Activated CD8-positive, alpha-beta T cell treated with anti-CD3 and anti-CD28 coated beads, Interleukin-2, amount 10 ng/mL, durations not matched to agents 7 days and 5 days (primary cell): ENCODE measurements at places on chromosomes 12 and 14. TPM values are rescaled to one million over a fixed set of nuclear protein-coding genes. Genes with fewer than 3 reads are reported as not detected.

Gene A2M
- not detected for total RNA-seq

Gene KRT83
- not detected for total RNA-seq

GRCh38 chr14:81311141-81311540 is 89.0 kb downstream of the STON2 start:
- H3K27me3 ChIP-seq: peaks cover 2% of the 10 kb centered on the region
- no peaks in the 10 kb centered on the region for H3K36me3 ChIP-seq
- DNase-seq: no peak
- H3K27ac ChIP-seq: no peak overlapping the region
- H3K4me1 ChIP-seq: no peaks in the 10 kb centered on the region

Gene LYZ
- not detected for total RNA-seq

DNA sequence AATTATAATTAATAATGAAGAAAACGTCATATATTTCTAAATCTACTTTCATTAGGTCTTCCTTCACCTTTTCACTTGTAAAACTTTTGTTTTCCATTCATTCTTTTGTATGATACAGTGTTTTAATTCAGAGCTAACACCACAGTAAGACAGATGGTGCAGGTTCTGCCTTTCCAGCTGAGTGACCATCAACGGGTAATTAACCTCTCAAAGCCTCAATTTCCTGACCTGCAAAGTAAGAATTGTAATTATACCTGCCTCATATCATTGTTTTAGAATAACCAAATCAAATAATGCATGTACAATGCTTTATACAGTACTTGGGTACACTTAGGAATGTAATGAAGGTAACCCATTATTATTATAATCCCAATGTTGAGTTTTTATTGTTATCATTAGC is 157.6 kb downstream of the FOXA1 start:
- no peak for DNase-seq
- no peak overlapping the region for H3K27ac ChIP-seq
- H3K4me3 ChIP-seq: no peak overlapping the region
- no peaks in the 10 kb centered on the region for H3K27me3 ChIP-seq
- H3K4me1 ChIP-seq: no peaks in the 10 kb centered on the region
- no peaks in the 10 kb centered on the region for H3K36me3 ChIP-seq

Gene MBIP
- total RNA-seq: 23.0 TPM

- no peaks in the 10 kb centered on the region for H3K36me3 ChIP-seq
- H3K4me3 ChIP-seq: no peak overlapping the region
- DNase-seq: no peak
- no peaks in the 10 kb centered on the region for H3K27me3 ChIP-seq
Measured at GRCh38 chr14:96635850-96636249, 133.7 kb downstream of the PAPOLA start.

- H3K36me3 ChIP-seq: no peaks in the 10 kb centered on the region
- no peak overlapping the region for H3K4me3 ChIP-seq
- H3K27ac ChIP-seq: no peak overlapping the region
- H3K4me1 ChIP-seq: peaks cover 4% of the 10 kb centered on the region
- H3K27me3 ChIP-seq: peaks cover 21% of the 10 kb centered on the region
Measured at GRCh38 chr12:26097046-26097878, 27.6 kb downstream of the BHLHE41 start.

Gene OR4Q2
- not detected for total RNA-seq
